Astrocyte of the spinal cord (primary cell): ENCODE measurements at places on chromosomes 7 and 10.

DNA sequence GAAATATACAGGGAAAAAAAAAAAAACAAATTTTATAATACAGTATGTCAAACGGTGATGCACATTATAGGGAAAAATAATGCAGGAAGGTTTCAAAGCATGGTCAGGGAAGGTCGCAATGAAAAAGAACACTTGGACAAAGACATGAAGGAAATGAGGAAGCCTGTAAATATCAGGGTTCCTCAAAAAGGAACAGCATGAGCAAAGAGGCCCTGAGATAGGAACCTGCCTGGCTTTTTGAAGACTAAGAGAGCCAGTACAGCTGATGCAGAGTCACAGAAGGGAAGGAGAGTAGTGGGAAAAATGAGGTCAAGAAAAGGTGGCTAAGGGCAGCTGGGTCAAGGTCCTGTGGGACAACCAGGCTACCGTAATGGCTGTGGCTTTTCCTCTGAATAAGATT is 1.9 kb downstream of the VPS41 start:
- no peak for DNase-seq

- no peak for DNase-seq
Measured at GRCh38 chr7:89757910-89758309, 396.4 kb upstream of the STEAP1 start.

GRCh38 chr10:82477776-82478175 is 602.8 kb downstream of the NRG3 start:
- DNase-seq: no peak

DNA sequence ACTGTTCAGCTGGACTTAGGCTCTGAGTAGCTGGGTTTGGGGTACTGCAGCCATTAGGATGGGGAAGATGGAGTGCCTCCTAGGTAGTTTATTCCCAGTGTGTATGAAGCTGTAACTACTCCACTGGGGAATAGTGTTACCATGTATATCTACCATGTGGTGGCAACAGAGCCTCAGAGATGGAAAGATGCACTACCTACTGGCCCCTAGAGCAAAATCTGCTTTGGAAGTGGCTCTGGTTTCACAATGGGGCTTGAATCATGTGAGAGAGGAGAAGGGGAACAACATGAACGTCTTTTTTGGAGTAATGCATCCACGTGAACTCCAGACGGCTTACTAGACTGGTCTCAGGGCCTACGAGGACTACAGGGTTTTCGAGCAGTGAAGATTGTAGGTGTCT is 167.3 kb downstream of the CALCR start:
- no peak for DNase-seq

DNA sequence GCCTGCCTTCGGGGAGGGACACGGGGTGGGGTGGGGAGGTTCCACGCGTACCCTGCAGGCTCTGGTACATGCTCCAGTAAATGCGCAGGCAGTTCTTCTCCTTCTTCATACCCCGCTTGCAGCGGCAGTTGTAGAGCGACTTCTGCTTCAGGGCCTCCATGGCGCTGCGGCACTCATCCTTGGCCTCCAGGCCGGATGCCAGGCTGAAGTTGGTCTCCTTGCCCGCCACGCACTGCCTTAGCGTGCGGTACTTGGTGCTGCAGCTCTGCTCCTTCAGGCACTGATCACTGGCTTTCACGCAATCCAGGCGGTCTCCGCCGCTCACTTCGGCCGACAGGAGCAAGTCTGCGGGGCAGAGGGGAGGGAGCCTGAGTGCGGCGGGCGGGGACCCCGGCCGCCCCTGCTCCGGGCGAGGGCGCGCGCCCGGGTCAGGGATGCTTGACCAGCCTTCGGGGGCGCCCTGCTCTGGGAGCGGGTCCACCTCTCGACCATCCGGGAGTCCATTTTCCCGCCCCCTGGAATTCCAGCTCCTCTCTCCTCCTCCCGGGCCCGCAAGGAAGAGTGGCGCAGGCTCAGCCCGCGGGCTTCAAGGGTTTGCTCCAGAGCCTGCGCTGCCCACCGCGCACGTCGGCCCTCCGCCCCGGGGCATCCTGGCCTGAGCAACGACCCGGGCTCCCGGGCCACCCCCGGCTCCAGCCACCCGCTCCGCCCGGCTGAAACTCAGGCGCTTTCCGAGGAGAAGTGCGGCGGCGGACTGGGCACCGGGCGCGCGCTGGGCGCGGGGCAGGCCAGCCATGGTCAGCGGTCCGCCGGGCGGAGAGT is 2.0 kb downstream of the GFRA1 start:
- DNase-seq: no peak

GRCh38 chr10:4024516-4025245 is 239.7 kb upstream of the KLF6 start:
- DNase-seq: no peak
